Neural crest cell (in vitro differentiated cells): ENCODE measurements at places on chromosomes 11 and 22. TPM values are rescaled to one million over a fixed set of nuclear protein-coding genes. Genes with fewer than 3 reads are reported as not detected.

DNA sequence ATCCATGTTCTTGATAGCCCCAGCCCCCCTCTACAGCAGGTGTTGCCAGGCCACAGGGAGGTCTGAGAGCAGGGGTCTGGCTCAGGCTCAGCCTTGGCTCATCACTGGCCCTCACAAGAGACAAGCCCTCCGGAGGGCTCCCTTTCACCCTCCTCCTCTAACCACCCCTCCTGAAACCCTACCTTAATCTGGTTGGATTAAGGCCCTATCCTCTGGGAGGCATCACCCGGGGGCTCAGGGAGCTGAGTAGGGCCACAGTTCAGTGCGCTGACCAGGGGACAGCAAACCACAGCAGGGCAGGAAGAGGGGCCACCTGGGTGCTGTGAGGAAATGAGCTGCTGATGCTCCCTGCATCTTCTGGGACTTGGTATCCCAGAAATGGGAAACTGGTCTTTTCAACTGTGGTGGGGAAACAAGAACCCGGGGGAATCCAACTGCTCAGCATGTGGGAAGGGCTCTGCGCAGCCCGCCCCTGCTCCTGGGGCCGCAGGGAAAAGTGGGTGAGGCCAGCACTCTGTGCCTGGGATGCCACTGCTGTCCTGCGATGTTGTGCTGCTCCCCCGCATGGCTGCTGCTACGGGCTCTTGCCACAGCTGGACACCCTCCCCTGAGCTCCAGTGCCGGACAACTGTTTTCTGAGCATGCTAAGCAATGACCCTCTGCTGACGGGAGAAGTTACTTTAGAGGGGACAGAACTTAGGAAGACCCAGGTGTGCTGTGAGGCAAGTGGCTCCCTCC, 17.5 kb downstream of the ADORA2A start:
- DNase-seq = no peak

- DNase-seq = no peak
Observed at GRCh38 chr11:12691473-12691872, 17.3 kb downstream of the TEAD1 start.

GRCh38 chr11:45877845-45878244, 7.6 kb upstream of the MAPK8IP1 start:
- no peak for DNase-seq

GRCh38 chr11:59614277-59615119, 1.1 kb downstream of the OSBP start:
- DNase-seq = no peak

DNA sequence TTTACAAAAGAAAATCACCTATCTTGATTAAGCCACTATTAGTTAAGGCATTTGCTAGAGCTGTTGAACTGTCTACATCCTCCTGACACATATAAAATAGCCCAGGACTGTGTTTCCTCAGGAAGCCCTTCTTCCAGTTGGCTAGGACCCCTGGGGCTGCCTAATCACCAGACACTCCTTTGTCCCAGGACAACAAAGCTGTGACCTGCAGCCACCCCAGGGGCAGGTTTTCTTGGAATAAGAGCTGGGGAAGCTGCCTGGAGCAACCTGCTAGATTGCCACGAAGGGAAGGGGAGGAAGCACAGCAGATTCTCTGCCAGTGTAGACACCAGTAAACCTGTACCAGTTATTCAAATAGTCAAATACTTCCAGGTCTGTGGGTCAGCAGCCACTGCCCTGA, 17.6 kb downstream of the CHST1 start:
- DNase-seq = no peak

DNA sequence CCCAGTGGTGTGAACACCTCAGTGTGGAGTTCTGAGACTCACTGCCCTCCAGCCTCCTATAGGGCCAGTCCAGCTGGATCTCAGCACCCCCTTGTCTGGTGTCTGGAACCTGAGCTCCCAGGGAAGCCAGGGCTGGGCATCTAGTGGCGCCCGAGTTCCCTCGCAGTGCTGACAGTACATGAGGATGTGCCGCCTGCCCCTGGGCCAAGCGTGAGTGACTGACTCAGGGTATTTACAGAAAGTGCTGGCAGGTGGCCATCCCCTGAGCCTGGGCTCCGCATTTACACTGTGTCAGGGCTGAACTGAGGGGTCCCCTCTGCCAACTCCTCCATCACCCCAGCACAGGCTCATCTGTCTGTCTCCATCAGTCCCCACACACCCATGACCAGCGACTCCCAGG, 185.3 kb downstream of the BRD1 start:
- DNase-seq = no peak

GRCh38 chr11:44351898-44352498, 42.1 kb upstream of the ALX4 start:
- no peak for DNase-seq

Gene HOATZ
- total RNA-seq = not detected in 2 replicates

Gene ARSA
- 14.6 and 16.1 TPM in 2 replicates for total RNA-seq

Gene FXYD6
- total RNA-seq = 113 TPM in 2 replicates

Gene CYTH4
- total RNA-seq = not detected in 2 replicates

Gene C2CD3
- total RNA-seq = 39.2 and 41.9 TPM in 2 replicates
